ENCODE measurements at places on chromosomes 2 and 18.

GRCh38 chr2:230874456-230874855, 9.7 kb downstream of the ITM2C start:
- no peak for DNase-seq

- no peak for DNase-seq
Measured at GRCh38 chr2:96329456-96329855, 4.3 kb downstream of the ITPRIPL1 start.

GRCh38 chr2:817336-818015, 133.2 kb upstream of the SNTG2 start:
- no peak for DNase-seq

DNA sequence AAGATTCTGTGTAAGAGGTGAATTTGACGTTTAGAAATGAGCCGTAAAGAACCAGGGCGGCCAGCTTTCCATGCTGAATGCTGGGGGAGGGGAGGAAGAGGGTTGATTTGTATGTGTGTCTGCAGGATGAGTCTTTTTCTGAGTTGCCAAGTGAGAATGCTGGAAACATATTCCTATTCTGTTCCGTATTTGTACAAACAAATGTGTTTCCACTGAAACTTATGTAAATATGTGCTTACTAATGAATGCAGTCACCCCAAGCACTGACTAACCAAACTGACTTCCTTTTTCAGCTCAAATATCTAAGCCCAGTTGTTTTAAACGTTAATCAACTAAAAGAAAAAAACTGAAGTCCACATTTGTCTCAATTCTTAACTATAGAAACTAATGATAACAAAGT, 74.9 kb upstream of the APCDD1 start:
- DNase-seq, result no peak

DNA sequence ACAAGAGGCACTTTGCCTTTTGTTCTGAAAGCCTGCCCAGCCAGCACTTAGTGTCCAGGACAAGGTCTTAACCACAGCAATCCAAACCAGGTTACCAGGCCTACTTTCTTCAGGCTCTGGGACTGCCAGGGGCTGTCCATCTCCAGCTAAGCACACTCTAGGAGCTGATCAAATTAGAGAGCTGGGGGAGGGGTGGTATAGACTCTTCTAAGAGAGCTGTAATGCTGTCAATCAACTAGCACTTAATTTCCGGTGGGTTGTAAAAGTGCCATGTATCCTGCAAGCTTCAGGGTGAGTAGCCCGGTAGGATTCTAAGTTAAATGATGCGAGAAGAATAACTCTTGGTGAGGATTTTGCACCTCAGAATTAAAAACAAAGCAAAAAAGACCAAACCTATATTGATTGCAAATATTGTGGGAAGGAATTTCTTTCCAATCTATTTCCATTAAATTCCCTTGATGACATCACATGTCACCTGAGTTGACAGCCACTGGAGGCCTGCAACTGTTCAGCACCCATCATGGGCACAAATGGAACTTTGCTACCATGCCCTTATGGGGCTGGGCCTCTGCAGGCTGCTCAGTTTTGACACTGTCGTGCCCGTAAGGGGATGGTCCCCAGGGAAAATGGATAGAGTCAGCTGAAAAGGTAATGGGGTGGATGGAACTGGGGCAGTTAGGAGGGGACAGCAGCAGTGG, 8.7 kb upstream of the COX7A2L start:
- DNase-seq, result no peak

Data from HTR-8/SVneo (cell line).